ENCODE measurements at places on chromosomes 3 and 15. TPM values are rescaled to one million over a fixed set of nuclear protein-coding genes. Genes with fewer than 3 reads are reported as not detected.

CFAP100 gene
- total RNA-seq, result not detected

DUOX2 gene
- not detected for total RNA-seq

GOLGA8J gene
- not detected for total RNA-seq

CSTA gene
- 2.4 TPM for total RNA-seq

SLC6A1 gene
- 0.31 TPM for total RNA-seq

NR1I2 gene
- total RNA-seq, result 0.17 TPM

GPR176 gene
- 3.0 TPM for total RNA-seq

DNA sequence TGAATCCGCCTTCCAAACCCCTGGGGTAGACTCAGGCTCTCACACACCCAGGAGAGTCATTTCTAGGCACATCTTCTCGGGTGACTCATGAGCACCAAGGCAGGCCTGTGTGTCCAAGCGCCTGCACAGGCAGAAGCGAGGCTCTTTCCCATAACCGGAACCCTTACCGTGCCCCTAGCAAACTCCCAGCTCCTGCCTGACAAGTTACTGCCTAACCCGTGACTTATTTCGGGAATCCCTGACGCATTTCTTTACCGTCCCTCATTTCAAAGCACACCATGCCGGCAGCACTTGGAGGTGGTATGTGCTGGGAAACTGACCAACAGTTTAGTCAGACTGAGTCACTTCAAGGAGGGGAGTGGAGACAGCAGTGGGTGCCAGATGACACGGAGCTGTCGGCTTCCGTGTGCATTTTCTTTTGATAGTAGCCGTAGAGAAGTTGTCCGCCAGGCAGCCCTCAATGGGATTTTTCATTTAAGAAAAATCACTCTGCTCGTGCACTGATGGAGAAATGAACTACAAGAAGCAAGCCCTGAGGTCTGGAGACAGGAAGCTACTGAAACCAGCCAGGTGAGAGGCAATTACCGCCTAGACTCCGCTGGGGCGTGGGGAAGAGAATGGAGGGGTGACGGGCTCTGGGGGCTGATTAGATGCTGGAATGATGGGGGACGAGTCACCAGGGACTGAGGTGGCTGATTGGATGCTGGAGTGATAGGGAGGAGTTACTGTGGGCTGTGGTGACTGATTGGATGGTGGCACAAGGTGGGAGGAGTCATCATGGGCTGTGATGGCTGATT, 17.3 kb upstream of the HRH1 start:
- peak; percentile 57 for DNase-seq
- H3K4me1 ChIP-seq, result peaks cover 4% of the 10 kb centered on the region
- peaks cover 4% of the 10 kb centered on the region for H3K27me3 ChIP-seq

GRCh38 chr15:76994496-76994895, 430 bp upstream of the PSTPIP1 start:
- no peaks in the 10 kb centered on the region for H3K27me3 ChIP-seq
- H3K27ac ChIP-seq, result no peak overlapping the region
- no peak for DNase-seq
- H3K4me3 ChIP-seq, result no peak overlapping the region

GRCh38 chr3:113292933-113293332, 81.6 kb downstream of the BOC start:
- no peak overlapping the region for H3K27ac ChIP-seq
- no peak for DNase-seq
- H3K4me3 ChIP-seq, result no peak overlapping the region

DNA sequence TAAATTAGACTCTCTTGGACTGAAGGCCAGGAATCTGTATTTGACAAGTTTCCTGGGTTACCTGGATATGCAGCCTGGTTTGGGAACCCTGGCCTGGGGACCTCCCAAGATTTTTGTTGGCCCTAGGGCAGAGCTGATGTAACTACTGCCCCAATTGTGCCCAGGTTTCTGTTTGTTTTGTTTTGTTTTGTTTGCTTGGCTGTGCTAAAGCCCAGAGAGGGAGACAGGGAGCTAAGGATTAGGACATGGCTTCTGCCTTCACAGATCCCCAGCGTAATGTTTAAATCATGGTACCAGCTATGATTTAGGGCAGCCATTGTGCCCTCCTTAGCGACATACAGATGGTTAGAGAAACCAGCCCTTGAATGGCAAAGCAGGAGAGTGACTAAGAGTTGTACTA, 47.6 kb downstream of the ABHD5 start:
- peaks cover 2% of the 10 kb centered on the region for H3K4me1 ChIP-seq
- H3K27me3 ChIP-seq, result no peaks in the 10 kb centered on the region
- H3K4me3 ChIP-seq, result no peak overlapping the region
- no peak overlapping the region for H3K27ac ChIP-seq
- H3K36me3 ChIP-seq, result no peaks in the 10 kb centered on the region

GRCh38 chr3:64588380-64588779, 99.4 kb downstream of the ADAMTS9 start:
- no peaks in the 10 kb centered on the region for H3K36me3 ChIP-seq
- H3K4me1 ChIP-seq, result no peaks in the 10 kb centered on the region
- H3K4me3 ChIP-seq, result no peak overlapping the region
- no peaks in the 10 kb centered on the region for H3K27me3 ChIP-seq

DNA sequence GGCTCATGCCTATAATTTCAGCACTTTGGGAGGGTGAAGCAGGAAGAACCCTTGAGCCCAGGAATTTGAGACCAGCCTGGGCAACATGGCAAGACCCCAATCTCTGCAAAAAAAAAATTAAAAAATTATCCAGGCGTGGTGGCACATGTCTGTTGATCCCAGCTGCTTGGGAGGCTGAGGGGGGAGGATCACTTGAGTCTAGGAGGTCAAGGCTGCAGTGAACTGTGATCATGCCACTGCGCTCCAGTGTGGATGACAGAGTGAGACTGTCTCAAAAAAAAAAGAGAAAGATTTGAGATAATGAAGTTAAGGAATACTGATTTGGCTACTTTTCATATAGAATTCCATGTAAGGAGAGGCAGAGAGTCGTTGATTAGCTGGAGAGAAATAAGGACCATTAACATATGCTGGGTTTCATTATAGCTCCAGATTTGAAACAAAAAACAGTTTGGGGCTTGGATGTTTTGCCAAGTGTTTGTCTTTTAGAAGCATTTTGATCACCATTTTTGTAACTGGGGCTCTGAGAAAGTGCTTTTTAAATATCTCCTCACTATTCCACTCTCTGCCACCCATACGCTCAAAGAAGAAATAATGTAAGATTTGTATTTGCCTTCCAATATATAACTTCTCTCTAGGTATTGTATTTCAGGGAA, 214.2 kb downstream of the FEZF2 start:
- DNase-seq, result no peak
- H3K27ac ChIP-seq, result peak overlapping the region; percentile 91
- no peaks in the 10 kb centered on the region for H3K27me3 ChIP-seq
- peaks cover 65% of the 10 kb centered on the region for H3K4me1 ChIP-seq

DNA sequence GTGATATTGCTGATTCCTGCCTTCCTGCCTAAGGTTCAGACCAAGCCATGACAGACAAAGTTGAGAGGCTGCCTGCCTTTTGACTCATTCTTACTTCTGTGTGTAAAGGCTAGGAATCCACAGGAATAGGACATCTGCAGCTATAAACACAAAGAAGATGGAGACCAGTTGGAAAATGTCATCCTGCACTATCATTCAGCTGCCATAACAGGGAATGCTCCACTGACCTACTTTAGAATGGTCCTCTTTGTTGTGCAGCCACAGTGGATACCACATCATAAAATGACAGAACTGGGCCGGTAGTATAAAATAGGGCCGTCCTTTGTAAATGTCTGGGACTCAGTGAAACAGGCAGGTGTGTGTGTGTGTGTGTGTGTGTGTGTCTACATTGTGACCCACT, 75.1 kb downstream of the STAC start:
- no peaks in the 10 kb centered on the region for H3K36me3 ChIP-seq
- no peak overlapping the region for H3K4me3 ChIP-seq
- H3K27ac ChIP-seq, result no peak overlapping the region

DNA sequence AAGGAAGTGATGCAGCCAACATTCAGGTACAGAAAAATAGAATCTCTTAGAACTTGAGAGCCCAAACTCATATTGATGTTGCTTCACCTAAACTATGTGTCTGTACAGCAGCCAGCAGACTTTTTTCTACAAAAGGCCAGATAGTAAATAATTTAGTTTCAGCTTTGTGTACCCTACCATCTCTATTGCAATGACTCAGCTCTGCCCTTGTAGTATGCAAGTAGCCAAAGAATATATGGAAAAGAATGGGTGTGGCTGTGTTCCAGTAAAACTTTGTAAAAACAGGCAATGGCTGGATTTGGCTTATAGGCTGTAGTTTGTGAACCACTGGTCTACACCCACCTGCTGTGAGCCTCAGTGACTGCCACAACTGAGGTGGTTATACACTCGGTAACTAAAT, 392.5 kb upstream of the RARB start:
- no peaks in the 10 kb centered on the region for H3K27me3 ChIP-seq
- DNase-seq, result no peak
- H3K27ac ChIP-seq, result no peak overlapping the region
- H3K4me1 ChIP-seq, result peaks cover 20% of the 10 kb centered on the region
- no peaks in the 10 kb centered on the region for H3K36me3 ChIP-seq

- no peaks in the 10 kb centered on the region for H3K27me3 ChIP-seq
- H3K4me3 ChIP-seq, result no peak overlapping the region
- H3K27ac ChIP-seq, result no peak overlapping the region
- H3K4me1 ChIP-seq, result no peaks in the 10 kb centered on the region
These were observed 27.2 kb upstream of the TNFSF10 start for GRCh38 chr3:172550347-172550943.

DNA sequence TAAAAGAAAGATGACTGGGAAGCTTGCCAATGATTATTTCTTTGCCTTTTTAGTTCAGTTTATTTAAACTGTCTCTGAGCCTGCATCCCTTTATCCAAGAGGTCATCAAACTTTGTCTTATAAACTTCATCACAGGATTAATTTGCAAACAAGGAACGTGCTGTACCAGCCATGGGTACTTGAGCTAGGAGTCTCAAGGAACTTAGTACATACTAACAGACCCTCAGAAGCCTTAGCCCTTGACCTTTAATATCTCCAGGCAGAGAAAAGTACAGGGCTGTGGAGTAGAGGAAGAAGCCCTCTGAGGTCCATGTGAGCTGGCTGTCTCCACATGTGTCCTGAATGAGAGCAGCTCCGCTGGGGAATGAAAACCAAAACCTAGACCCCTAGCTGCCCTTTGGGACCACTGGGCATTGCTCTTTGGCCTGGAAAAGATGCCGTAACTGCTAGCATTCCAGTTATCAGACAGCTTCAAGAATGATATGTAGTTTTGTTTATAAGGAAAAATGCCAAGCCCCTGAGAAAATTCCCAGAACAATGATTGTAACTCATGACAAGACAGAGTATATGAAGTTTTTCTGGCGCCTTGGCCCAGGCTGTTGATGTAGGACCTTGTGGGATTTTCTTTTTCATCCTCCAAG, 92.1 kb downstream of the ASB7 start:
- no peak overlapping the region for H3K4me3 ChIP-seq
- no peaks in the 10 kb centered on the region for H3K27me3 ChIP-seq
- peak overlapping the region; percentile 2 for H3K27ac ChIP-seq
- no peaks in the 10 kb centered on the region for H3K4me1 ChIP-seq
- no peak for DNase-seq

GRCh38 chr3:13347390-13347950, 72.7 kb downstream of the NUP210 start:
- H3K27me3 ChIP-seq, result no peaks in the 10 kb centered on the region
- no peak for DNase-seq
- H3K4me1 ChIP-seq, result no peaks in the 10 kb centered on the region
- no peak overlapping the region for H3K4me3 ChIP-seq
- H3K27ac ChIP-seq, result no peak overlapping the region

DNA sequence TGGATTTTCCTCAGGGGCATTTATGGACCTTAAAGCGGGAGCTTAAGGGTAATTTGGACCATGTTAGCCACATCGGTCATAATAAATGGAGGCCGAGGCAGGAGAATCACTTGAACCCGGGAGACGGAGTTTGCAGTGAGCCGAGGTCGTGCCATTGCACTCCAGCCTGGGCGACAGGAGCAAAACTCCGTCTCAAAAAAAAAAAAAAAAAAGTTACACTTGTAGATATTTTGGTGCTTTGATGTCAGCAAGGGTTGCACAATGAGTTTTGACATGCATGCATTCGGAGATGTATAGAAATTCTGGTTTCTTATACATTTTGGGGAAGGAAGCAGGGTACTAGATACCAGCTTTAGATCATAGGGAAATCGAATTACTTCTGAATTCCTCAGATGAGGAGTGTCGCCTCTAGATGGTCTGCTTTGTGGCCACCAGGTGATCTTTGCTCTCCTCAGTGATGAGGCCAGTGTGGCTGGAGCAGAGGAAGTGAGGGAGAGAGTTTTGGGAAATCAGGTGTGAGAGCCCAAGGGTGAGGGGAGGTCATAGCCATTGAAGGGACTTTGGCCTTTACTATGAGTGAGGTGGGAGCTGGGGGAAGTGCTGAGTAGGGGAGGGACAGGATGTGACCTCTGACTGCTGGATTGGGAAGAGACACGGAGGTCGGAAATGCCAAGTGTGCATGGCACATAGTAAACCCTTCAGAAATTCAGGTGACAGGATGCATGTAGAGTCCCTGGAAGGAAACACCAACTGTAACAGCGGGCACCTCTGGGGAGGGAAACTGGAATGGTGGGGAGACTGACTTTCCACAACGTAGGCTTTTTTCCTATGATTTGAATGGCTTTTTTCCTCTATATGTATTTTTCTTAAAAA, 8.4 kb upstream of the RBSN start:
- H3K36me3 ChIP-seq, result no peaks in the 10 kb centered on the region
- H3K4me3 ChIP-seq, result no peak overlapping the region
- peaks cover 17% of the 10 kb centered on the region for H3K4me1 ChIP-seq
- H3K27ac ChIP-seq, result no peak overlapping the region

- no peaks in the 10 kb centered on the region for H3K4me1 ChIP-seq
- H3K27me3 ChIP-seq, result no peaks in the 10 kb centered on the region
- H3K27ac ChIP-seq, result no peak overlapping the region
- no peak for DNase-seq
- H3K4me3 ChIP-seq, result no peak overlapping the region
These were observed 178.4 kb downstream of the TBC1D2B start for GRCh38 chr15:77898811-77899730.

- H3K27ac ChIP-seq, result no peak overlapping the region
- H3K27me3 ChIP-seq, result no peaks in the 10 kb centered on the region
- no peaks in the 10 kb centered on the region for H3K36me3 ChIP-seq
- no peaks in the 10 kb centered on the region for H3K4me1 ChIP-seq
These were observed 57.8 kb upstream of the C15orf39 start for GRCh38 chr15:75143738-75144334.

DNA sequence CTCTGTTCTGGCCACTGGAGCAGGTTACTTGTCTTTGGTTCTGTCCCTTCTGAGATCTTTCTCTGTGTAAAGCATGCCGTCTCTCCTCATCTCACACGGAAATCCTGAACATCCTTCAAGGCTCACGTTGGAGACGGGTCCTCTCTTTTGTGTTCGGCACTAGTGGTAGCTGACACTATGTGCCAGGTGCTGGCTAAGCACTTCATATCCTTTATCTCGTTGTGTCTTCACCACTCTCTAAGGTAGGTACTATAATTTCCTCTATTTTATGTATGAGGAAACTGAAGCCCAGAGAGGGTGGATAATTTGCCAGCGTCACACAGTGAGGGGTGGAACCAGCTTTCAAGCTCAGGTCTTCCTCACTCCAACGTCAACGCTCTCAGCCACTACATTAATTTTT, 1.2 kb downstream of the IFT122 start:
- H3K27me3 ChIP-seq, result no peaks in the 10 kb centered on the region
- H3K4me3 ChIP-seq, result peak overlapping the region; percentile 80
- peaks cover 28% of the 10 kb centered on the region for H3K4me1 ChIP-seq

- H3K4me3 ChIP-seq, result no peak overlapping the region
- no peaks in the 10 kb centered on the region for H3K27me3 ChIP-seq
- no peaks in the 10 kb centered on the region for H3K36me3 ChIP-seq
- no peaks in the 10 kb centered on the region for H3K4me1 ChIP-seq
- H3K27ac ChIP-seq, result no peak overlapping the region
These were observed 290.2 kb upstream of the KCNMB2 start for GRCh38 chr3:178246004-178246403.

Data from gastrocnemius medialis (tissue), 4 donors.